ENCODE measurements at places on chromosomes 4 and X.

DNA sequence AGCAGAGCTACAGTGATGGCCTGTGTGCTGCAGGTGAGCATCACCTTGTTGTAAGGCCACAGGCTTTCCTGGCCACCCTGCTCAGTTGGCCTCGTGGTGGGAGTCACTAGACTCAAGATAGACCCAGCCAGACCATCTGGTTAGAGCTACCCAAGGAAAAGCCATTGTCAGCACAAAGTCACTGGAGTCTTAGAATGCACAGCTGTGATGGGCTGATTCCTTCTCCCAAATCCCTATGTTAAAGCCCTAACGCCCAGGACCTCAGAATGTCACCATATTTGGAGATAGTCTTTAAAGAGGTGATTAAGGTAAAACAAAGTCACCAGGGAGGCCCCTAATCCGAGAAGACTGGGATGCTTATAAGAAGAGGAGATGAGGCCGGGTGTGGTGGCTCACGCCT is 173.4 kb downstream of the DHRSX start:
- DNase-seq, result no peak

DNA sequence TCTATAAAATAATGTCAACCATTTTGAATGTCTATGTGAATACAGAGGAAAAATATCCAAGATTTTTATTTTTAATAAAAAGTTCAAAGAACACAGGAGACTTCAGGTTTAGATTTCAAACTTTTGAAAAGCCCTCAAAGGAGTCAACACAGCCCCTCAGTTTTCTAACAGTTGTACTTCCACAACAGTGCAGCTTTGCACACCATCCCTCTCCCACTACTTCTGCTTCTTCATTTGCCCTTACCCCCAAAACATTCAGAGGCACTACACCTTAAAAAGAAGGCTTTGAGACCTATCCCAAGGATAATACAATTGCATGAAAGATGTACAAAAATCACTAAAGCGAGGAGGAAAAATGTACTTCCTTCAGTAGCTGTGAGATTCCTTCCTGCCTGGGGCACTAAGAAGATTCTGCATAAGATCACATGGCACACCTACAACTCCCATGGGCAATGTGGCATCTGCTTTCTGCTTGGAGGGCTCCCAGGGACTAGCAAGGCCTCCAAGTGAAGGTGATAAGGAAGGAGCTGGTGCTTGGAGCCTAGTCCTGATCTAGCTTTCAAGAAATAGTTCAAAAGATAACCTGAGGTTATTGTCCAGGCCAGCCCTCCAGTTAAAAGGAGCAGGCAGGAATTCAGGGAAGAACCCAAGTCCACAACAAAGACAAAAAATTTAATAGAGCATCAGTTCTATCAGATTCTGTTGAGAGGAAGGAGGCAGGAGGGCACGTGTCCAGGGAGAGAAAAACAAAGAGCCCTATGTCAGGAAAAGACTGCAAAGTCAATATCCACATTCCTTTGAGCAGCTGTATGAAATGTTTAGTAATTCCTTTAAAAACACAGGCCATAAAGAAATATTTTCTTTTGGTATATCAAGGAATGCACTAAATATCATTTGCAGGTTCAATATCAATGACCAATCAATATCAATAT is 19.1 kb downstream of the ARAP2 start:
- no peak for DNase-seq

DNA sequence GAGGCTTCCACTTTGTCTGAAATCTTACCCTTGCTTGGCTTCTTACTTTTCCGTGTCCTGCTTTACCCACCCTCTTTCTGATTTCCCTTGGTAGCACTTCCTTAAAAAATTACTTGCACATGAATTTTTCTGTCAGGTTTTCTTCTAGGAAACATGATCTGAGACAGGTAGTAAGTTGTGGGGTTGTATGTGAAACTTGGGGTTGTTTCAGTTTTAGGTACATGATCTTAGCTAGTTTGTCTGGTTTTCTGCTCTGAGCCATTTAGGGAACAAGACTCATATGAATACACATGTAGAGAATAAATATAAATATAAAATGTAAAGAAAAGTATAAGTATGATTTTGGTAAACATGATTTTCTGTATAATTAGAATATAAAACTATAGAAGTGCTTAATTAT is 17.4 kb upstream of the ARMCX2 start:
- no peak for DNase-seq

- DNase-seq, result no peak
Observed at GRCh38 chr4:87270144-87270543, 49.7 kb upstream of the KLHL8 start.

DNA sequence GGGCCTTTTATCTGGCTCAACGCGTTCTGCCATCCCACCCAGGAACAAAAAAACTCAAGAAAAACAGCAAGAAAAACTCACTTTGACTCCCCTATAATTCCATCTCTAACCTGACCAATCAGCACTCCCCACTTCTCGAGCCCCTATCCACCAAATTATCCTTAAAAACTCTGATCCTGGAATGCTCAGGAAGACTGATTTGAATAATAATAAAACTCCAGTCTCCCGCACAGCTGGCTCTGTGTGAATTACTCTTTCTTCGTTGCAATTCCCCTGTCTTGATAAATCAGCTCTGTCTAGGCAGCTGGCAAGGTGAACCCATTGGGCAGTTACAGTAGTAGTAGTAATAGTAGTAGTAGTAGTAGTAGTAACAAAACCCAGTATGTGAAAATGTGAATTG is 165.7 kb upstream of the CASK start:
- no peak for DNase-seq

DNA sequence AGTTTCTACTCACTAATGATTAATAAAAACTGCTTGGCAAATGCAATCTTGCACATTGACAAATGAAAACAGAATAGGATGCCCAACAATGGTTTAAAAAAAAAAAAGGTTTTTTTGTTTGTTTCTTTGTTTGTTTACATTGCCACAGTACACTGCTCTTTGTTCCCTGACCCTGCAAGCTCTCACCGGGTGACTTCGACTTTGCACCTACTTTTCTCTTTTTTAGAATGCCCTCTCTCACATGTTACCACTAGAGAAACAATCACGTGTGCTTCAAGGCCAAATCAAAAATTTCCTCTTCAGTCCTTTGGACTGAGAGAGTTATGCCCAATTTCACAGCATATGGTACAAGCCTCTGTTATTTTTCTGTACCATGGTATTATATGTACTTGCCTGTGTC is 101.5 kb downstream of the DMD start:
- DNase-seq, result no peak

GRCh38 chrX:39476604-39477021 is 621.1 kb downstream of the BCOR start:
- DNase-seq, result no peak

GRCh38 chr4:48944756-48945241 is 38.2 kb upstream of the OCIAD2 start:
- peak; percentile 32 for DNase-seq

DNA sequence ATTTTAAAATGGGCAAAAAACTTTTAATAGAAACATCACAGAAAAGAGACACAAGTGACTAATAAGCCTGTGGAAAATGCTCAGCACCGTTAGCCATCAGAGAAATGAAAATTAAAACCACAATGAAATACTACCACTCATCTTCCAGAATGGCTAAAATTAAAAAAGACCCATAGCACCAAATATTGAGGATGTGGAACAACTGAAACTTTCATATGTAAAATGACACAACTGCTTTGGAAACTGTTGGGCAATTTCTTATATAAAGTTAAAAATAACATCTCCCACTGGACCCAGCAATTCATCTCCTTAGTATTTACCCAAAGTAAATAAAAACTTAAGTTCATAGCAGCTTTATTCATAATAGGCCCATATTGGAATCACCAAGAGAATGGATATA is 94.2 kb downstream of the TENM3 start:
- no peak for DNase-seq

- DNase-seq, result no peak
Observed at GRCh38 chr4:3809451-3810110, 43.4 kb downstream of the ADRA2C start.

- DNase-seq, result no peak
Observed at GRCh38 chrX:108022491-108023089, 22.3 kb upstream of the VSIG1 start.

DNA sequence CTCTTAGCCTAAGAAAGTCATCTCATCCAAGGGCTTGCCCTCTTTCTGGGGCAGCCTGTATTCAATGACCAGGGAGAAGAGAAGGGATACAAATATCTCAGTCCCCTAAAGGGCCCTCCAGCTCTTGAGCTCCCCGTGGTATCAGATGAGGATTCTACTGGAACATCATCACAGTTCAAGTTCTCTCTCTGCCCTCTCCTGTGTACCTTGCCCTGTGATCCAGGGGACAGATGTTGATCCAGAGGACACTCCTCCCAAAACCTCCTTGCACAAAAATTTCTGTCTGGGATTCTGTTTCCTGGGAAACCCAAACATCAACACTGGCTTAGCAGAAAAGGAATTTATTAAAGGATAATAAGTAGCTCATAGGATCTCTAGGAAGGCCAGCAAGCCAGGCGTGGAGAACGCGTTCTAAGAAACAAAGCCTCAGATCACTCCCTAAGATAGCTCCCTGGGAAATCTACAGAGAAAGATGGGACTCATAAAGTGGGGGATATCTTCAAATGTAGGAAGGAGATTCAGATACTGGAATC is 296.3 kb upstream of the KLF3 start:
- DNase-seq, result no peak

DNA sequence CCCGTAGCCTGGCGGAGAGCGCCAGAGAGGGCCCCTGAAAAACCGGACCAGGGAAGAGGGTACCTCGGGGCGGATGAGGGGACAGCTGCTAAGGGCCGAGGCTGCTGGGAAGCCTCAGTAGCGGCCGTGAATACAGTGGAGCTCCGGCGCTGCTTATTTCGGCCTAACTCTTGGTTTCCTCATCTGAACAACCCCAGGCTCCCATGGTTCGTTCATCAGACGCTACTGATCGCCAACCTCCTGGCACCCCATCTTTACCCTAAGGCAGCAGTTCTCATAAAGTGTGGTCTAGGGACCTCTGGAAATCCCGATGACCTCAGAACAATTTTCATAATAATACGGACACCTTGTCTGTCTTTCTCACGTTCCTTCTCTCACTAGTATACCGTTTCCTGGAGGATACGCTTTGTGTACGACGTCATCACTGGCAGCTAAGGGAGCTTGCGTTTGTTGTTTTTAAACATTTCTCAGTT is 645 bp upstream of the RAB28 start:
- no peak for DNase-seq

GRCh38 chrX:150504397-150505182 is 63.8 kb upstream of the MTM1 start:
- no peak for DNase-seq

DNA sequence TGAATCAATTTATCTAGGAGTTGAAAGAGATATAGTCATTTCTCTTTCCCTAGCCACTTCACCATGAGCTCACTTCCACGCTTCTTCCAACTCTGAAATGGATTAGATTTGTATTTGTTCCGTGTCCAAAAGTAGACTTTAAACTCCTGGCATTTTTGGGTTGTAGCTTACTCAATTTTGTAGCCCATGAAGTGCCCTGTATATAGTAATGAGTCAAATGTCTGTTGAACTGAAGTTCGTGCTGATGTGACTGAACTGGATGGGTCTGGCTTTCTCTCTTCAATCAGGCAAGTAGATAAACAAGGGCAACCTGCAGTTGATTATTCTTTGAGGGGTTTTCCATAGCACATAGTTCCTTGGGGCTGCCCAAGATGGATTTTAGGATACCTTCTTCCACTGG is 450.6 kb downstream of the SH2D1A start:
- no peak for DNase-seq

- DNase-seq, result no peak
Observed at GRCh38 chrX:137428766-137429591, 136.9 kb upstream of the ZIC3 start.

GRCh38 chrX:13489454-13489853 is 79.9 kb upstream of the EGFL6 start:
- DNase-seq, result no peak

GRCh38 chr4:179352221-179352620 is 1910.0 kb upstream of the AGA start:
- no peak for DNase-seq

DNA sequence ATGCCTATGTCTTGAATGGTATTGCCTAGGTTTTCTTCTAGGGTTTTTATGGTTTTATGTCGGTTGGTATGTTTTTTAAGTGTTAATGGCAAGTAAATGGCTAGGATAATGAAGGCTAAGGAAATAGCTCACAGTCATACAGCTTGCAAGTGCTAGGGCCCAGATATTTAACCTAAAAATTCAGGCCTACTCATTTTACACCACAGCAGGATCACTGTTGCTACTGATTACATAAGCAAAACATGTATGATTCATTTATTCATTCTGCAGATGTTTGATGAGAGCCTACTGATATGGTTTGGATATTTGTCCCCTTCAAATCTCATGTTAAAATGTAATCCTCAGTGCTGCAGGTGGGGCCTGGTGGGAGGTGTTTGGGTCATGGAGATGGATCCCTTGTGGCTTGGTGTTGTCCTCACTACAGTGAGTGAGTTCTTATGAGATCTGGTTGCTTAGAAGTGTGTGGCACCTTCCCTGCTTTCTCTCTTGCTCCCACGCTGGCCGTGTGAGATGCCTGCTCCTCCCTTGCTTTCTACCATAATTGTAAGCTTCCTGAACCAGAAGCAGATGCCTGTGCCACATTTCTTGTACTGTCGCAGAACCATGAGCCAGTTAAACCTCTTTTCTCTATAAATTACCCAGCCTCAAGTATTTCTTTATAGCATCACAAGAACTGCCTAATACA is 175.5 kb downstream of the MAPK10 start:
- no peak for DNase-seq

GRCh38 chr4:4727536-4727935 is 131.9 kb upstream of the MSX1 start:
- no peak for DNase-seq

GRCh38 chr4:41212616-41213203 is 1.6 kb downstream of the APBB2 start:
- peak; percentile 18 for DNase-seq

- no peak for DNase-seq
Observed at GRCh38 chr4:122783301-122784215, 43.1 kb upstream of the FGF2 start.

All from activated naive CD8-positive, alpha-beta T cell treated with anti-CD3 and anti-CD28 coated beads for 36 hours (primary cell).